ENCODE measurements at places on chromosomes 12 and 14. TPM values are rescaled to one million over a fixed set of nuclear protein-coding genes. Genes with fewer than 3 reads are reported as not detected.

- no peak for DNase-seq
Measured at GRCh38 chr12:46260913-46261476, 7.8 kb downstream of the SLC38A1 start.

Gene RACGAP1
- 3.1 TPM for polyA plus RNA-seq

Gene CLEC7A
- polyA plus RNA-seq = 304 TPM

Gene ERP27
- 2.5 TPM for polyA plus RNA-seq

Gene CLEC14A
- not detected for polyA plus RNA-seq

DNA sequence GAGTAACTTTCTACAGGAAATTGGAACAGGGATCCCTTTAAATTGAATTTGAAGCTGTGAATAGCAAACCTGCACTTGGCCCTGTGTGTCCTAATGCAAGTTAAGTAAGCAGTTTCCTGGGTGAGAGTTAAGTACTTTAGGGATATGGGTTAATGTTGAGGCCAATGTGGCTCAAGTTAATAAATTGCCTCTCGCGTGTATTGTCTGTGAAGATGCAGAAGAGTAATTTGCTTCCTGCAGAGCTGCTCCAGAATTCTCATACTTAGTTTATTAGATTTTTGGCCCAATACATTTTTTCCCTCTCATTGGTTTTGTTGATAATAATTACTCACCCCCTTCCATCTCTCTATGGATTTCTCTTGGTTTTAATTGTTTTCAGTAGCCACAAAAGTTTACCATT is 86.5 kb downstream of the SLC25A47 start:
- DNase-seq = no peak

- DNase-seq = no peak
Measured at GRCh38 chr14:63039866-63040265, 5.4 kb downstream of the KCNH5 start.

Gene NINJ2
- 42.1 TPM for polyA plus RNA-seq

DNA sequence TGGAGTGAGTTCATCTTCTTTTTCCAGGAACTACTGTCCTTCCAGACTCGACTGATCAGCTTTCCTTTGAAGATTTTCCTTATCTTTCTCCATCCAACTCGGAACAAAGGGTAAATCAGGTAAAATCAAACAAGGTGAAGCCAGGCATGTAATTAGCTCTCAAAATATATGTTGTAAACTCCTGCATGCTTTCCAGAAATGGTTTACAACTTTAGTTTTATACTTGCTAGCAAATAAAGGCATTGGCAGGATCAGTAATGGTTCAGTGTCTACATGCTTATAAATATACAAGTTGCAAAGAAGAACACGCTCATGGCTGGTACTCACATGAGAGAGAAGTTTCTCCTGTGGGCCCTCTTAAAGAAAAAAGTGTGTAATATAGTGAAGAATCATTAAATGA is 102.5 kb downstream of the FSCB start:
- no peak for DNase-seq

Gene MYRFL
- not detected for polyA plus RNA-seq
